ENCODE measurements at places on chromosomes 13 and 19. TPM values are rescaled to one million over a fixed set of nuclear protein-coding genes. Genes with fewer than 3 reads are reported as not detected.
A peak's percentile ranks its signal among the peaks of the same experiment; 100 is the strongest.

ZNF497 gene
- total RNA-seq: 0.40 TPM

VMAC gene
- total RNA-seq: 26.3 TPM

KASH5 gene
- 0.73 TPM for total RNA-seq

SLC25A41 gene
- not detected for total RNA-seq

DNA sequence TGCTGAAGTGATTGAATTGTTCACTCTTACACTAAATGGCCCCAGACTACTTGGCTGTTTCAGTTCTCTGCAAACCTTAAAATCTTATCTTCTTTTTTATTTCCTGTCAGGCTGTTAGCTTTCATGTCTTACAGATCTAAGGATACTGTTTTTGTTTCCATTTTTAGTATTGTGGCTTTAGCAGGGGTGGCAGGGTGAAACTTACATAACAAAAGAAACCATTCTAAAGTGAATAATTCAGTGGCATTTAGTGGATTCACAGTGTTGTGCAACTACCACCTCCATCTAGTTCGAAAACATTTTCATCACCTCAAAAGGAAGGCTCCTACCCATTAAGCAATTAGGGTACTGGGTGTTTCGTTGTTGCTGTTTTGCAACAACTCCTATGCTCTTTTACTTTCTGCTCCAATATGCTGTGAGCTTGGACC is 19.8 kb downstream of the TMEM272 start:
- H3K27ac ChIP-seq: peak overlapping the region; percentile 50
- H3K4me3 ChIP-seq: no peak overlapping the region
- no peaks in the 10 kb centered on the region for H3K36me3 ChIP-seq
- peaks cover 58% of the 10 kb centered on the region for H3K4me1 ChIP-seq

GRCh38 chr19:49546825-49547565 is 19.2 kb downstream of the RCN3 start:
- H3K4me3 ChIP-seq: no peak overlapping the region
- DNase-seq: peak; percentile 92
- no peaks in the 10 kb centered on the region for H3K27me3 ChIP-seq
- no peaks in the 10 kb centered on the region for H3K36me3 ChIP-seq

DNA sequence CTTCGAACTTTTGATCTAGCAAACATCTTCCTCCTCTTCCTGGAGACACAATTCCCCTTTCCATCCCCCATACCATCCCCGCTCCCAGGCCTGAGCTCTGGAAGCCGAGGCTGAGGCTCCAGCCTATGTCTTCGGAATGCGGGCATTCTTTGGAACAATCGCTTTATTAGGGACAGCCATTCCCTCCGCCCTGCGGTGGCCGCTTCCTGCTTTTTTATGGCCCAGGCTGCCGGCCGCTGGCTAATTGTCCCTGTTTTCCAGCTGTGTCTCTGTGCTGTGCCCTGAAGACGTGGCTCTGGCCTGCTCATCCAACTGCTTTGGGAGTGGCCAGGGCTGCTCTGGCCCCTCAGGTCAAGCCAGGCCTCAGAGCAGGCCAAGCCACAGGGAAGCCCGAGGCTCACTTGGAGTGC is 2.1 kb upstream of the CDX2 start:
- H3K36me3 ChIP-seq: no peaks in the 10 kb centered on the region
- no peak overlapping the region for H3K4me3 ChIP-seq
- H3K27ac ChIP-seq: no peak overlapping the region
- peaks cover 51% of the 10 kb centered on the region for H3K27me3 ChIP-seq

GRCh38 chr19:873084-873483 is 13.6 kb downstream of the CFD start:
- peak; percentile 92 for DNase-seq
- no peak overlapping the region for H3K27ac ChIP-seq
- peaks cover 12% of the 10 kb centered on the region for H3K36me3 ChIP-seq

DNA sequence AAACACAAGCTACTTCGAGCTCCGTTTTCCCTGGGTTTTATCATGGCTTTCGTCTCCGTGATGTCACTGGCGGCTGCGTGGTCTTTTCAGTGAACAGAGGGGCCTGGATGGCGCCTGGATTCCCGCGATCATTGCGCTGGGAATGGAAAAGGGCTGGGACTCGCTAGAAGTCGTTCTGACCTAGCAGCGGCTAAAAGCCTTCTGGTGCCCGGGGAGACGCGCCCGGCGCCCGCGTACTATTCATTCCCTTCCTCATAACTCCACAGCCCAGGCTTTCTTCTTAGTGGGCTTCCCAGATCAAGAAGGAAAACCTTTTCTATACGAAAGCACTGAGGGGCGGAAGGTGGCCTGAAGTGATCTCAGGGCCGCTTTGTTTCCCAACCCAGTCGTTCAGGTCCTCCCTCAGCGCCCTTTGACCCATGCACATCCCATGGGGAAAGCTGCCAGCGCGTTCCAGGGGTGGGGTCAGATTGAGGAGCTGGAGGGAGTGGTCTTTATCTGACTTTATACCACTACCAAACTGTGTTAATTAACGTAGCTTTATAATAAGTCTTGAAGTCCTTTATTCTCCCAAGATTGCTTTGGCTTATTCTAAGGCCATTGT is 96.6 kb downstream of the ELF1 start:
- H3K4me1 ChIP-seq: peaks cover 12% of the 10 kb centered on the region
- no peak overlapping the region for H3K4me3 ChIP-seq
- H3K27me3 ChIP-seq: no peaks in the 10 kb centered on the region
- H3K36me3 ChIP-seq: no peaks in the 10 kb centered on the region
- no peak for DNase-seq

- peaks cover 3% of the 10 kb centered on the region for H3K4me1 ChIP-seq
- no peak for DNase-seq
- no peak overlapping the region for H3K4me3 ChIP-seq
- H3K27me3 ChIP-seq: no peaks in the 10 kb centered on the region
Measured at GRCh38 chr19:48355365-48355954, 8.3 kb downstream of the TMEM143 start.

GRCh38 chr13:50377726-50378270 is 362.6 kb downstream of the KCNRG start:
- no peaks in the 10 kb centered on the region for H3K27me3 ChIP-seq
- H3K36me3 ChIP-seq: no peaks in the 10 kb centered on the region
- no peaks in the 10 kb centered on the region for H3K4me1 ChIP-seq
- H3K27ac ChIP-seq: no peak overlapping the region

DNA sequence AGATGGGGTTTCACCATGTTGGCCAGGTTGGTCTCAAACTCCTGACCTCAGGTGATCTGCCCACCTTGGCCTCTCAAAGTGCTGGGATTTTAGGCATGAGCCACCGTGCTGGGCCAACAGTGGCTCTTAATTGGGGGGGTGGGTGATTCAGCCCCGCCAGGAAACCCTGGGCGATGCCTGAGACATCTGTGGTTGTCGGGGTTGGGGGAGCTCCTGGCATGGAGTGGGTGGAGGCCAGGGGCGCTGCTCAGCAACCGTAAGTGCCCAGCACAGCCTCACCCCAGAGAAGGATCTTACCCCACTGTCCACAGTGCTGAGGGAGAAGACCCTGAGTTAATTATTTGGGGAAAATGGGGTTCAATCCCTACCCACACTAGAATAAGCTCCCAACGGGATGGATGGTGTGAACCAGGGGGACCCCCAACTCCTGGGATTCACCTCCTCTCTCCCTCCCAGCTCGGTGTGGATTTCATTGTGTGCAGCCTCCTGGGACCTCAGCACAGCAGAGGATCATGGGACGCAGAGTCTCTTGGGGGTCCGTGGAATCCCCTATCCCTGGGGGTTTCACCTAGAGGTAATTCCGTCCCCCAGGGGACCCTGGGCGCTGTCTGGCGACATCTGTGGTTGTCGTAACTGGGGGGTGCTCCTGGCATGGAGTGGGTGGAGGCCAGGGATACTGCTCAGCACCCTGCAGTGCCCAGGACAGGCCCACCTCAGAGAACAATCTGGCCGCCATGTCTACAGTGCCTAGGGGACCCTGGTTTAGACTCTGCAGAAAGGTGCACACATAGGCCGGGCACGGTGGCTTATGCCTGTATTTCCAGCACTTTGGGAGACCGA is 68.9 kb downstream of the GADD45B start:
- no peaks in the 10 kb centered on the region for H3K36me3 ChIP-seq
- H3K27ac ChIP-seq: no peak overlapping the region
- no peak for DNase-seq
- peaks cover 44% of the 10 kb centered on the region for H3K4me1 ChIP-seq
- H3K4me3 ChIP-seq: no peak overlapping the region
- H3K27me3 ChIP-seq: no peaks in the 10 kb centered on the region

GRCh38 chr19:48498595-48499311 is 12.9 kb downstream of the LMTK3 start:
- no peak overlapping the region for H3K27ac ChIP-seq
- H3K4me3 ChIP-seq: no peak overlapping the region
- peaks cover 35% of the 10 kb centered on the region for H3K4me1 ChIP-seq
- H3K27me3 ChIP-seq: peaks cover 30% of the 10 kb centered on the region

DNA sequence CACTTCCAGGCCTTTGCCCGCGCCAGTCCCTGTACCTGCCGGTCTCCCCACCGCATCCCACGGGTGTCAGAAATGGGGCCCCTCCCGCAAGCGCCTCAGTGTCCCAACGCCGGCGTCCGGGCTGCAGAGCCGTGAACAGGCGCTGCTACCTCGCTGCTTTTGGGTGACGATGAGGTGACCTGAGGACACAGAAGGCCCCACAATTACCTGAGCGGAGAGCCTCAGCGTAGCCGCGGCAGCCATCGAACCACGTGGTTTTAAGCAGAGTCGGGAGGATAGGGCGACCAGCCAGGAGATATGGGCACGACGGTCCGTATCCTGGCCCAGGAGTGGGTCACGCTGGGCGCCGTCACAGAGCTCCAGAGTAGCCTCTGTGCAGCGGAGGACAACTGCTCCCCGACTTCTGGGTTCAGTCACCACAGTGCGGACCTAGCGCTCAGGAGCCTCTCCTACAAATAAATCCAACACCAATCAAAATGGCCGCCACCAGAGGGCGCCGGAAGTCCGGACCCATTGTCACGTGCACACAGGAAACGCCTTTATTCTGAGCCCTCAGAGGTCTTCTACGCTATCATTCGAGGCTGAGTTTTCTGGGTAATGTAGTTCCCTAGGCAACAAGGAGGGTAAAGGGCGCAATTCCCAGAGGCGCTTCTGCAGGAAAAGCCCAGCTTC is at the start of gene ZNF814:
ZNF814 (minus strand) TSS at position 478 of the 672 bp plus-strand sequence; CDS start at position 243, 235 bp downstream.
- peaks cover 2% of the 10 kb centered on the region for H3K36me3 ChIP-seq
- DNase-seq: peak; percentile 84
- peak within 1 kb of the TSS; percentile 84 for H3K4me3 ChIP-seq
- H3K27me3 ChIP-seq: no peaks in the 10 kb centered on the region
- H3K27ac ChIP-seq: peak within 1 kb of the TSS; percentile 75

All from natural killer cell (primary cell).